ENCODE measurements at places on chromosomes 3 and 15.

DNA sequence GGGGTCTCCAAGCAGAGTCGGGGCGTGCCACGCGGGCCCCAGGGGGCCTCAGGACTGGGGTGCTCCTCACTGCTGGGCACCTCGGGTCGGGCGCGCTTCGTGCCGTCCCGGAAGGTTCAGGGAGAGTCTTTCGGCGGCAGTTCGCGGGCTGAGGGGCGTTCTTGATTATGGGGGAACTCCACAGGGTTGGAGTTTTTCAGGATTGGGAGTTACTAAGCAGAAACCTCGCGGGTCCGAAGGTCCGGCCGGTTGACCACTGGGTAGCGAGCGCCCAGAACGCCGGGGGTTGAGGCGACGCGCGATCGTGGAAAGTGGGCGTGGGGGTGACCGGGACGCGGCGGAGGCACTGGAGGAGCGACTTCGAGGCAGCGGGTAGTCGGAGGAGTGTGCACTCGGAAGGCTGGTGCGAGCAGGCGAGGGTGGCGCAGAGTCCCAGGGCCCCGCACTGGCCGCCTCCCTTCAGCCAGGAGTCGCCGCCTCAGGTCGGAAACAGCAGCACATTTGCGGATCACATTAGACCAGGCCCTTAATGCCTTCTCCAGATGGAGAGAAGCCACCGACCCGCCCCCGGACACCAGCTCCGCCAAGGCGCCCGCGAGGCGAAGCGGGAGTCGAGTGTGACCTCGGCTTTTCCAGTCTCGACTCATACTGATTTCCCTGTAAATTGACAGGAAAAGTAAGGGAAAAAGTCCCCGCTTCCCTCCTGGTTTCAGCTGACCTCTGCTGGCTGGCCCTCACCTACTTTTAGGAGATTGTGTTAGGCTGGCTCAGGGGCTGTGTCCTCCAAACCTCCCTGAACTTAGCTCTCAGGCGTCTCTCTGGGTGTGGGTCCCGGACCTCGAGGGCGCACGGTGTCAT lies 685 bp downstream of the ADAMTSL3 start:
- DNase-seq: no peak

DNA sequence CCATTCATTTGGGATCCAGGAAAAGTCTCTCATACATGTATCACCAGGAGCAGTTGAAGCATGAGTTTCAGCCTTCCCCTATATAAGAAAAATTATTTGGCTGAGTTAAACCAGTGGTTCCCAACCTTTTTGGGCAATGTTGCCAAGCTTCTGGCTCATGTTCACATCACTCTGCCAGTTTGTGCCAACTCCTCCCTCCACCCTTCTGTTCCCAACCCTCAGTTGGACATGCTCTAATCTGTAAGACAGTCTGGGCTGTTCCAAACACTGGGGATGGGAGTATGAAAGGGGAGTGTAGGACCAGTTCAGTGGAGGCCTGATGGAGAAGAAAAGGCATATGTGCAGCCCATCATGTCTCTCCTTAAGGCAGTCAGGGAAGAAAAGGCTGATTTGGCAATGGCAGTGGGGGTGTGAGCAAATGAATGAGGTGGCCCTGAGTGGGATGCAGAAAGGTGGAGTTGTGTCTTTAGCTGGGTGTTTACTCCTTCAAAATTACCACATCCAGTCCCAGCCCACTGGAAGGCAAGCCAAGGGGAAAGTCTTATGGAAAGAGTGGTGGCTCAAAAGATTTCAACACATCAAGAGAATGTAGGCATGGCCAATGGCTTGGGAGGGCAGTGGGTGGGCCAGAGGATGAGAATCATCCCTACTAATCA lies 32.0 kb upstream of the PRICKLE2 start:
- no peak for DNase-seq

- DNase-seq: no peak
Observed at GRCh38 chr3:53478166-53478830, 16.1 kb upstream of the CACNA1D start.

DNA sequence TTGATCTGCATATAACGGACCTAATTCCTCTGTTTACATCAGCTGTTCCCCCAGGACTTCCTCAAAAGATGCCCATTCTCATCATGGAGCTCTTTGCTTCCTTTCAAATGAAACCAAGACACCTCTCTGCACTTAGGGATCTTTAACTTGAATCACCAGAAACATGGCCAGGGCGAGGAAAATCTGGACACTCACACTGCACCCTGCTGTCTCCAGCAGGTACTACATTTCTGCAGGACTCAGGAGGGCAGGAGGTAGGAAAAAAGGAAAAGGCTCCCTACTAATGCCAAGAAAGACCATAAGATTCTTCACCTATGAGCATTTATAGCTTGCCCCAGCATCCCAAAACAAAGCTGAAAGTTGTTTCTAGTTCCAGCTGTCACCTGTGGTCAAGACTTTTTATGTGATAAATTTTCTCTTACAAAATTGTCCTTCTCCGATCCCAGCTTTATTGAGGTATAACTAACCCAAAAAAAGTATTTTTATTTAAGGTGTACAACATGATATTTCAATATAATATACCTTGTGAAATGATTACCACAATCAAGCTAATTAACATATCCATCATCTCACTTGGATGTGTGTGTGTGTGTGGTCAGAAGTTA lies 87.3 kb upstream of the C15orf61 start:
- no peak for DNase-seq

- DNase-seq: peak; percentile 85
Observed at GRCh38 chr3:87227104-87227834, at the start of gene CHMP2B. CHMP2B (plus strand) TSS chr3:87227309; CDS start chr3:87227523, 214 bp downstream.

DNA sequence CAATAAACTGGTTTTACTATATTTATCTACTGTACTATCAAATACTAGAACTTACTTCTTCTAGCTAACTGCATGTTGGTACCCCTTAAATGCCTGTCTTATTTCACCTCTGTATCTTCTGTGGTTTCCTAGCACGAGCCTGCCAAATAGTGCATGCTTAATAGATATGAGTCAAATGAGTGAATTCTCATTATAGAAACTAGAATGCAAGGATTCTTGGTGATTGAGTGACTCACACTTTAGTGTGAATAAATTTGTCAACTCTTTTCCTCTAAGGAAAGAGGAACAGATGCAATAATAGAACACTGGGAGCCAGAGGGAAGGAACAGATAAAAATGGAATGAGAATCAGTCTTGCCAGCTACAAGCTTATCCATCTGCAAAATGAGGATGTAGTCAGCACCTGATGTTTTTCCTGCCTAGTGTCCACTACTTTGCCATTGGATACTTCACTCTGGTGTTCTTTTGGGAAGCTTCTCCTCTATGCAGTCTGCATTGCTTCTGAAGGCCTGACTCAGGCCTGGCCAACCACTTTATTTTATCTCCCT lies 189.1 kb upstream of the CADPS start:
- DNase-seq: no peak

DNA sequence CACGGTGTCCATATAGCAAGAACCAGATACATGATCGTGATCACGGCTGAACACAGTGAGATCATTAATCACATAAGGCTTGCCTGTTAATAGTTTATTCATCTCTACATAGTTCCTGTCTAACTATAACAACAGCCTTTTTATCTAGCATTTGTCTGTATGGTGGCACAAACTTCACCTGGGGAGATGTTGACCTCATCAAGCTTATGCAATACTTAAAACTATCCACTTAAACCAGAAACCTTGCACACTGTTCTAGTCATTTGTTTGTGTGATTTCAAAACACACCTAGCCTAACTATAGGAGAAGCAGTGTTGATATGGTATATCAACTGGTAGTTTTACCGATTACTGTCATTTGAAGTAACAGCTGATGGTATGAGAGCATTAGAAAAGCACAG lies 124.8 kb downstream of the VPS13C start:
- no peak for DNase-seq

DNA sequence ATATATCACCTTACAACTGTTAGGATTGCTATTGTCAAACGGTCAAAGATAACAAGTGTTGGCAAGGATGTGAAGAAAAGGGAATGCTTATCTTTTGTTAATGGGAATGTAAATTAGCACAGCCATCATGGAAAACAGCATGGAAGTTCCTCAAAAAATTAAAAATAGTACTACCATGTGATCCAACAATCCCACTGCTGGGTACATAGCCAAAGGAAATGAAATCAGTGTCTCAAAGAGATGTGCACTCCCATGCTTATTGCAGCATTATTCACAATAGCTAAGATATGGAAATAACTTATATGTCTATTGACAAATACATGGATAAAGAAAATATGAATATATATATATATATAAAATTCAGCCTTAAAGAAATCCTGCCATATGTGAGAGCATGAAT lies 274.6 kb downstream of the EDEM1 start:
- DNase-seq: no peak

- DNase-seq: no peak
Observed at GRCh38 chr3:157297328-157297915, 137.5 kb upstream of the CCNL1 start.

- DNase-seq: no peak
Observed at GRCh38 chr3:197420115-197420514, 121.7 kb upstream of the DLG1 start.

DNA sequence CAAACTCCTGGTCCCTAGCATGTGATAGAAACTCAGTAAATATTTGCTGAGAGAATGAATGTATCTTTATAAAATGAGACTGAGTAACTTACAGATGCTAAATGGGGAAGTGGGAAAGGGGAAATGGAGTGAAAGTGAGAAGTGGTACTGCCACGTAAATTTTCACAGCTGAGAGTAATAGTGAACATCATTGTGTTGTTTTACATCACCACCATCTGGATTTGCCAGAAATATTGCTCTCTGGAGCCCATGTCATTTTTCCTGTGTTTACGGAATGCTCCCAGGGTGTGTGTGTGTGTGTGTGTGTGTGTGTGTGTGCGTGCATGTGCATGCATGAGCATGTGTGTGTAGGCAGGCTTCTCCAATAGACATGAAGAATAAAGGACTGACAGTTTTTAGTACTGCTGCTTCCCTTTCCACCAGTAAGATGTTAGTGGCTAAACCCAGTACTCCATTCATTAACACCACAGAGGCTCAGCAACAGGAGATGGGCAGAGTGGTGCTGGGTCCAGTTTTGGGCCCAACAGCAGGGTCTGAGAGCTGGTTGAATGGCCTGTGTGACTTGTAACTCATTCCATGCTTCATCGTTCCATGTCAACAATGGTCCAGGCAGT lies 57.3 kb downstream of the DIPK2A start:
- no peak for DNase-seq

DNA sequence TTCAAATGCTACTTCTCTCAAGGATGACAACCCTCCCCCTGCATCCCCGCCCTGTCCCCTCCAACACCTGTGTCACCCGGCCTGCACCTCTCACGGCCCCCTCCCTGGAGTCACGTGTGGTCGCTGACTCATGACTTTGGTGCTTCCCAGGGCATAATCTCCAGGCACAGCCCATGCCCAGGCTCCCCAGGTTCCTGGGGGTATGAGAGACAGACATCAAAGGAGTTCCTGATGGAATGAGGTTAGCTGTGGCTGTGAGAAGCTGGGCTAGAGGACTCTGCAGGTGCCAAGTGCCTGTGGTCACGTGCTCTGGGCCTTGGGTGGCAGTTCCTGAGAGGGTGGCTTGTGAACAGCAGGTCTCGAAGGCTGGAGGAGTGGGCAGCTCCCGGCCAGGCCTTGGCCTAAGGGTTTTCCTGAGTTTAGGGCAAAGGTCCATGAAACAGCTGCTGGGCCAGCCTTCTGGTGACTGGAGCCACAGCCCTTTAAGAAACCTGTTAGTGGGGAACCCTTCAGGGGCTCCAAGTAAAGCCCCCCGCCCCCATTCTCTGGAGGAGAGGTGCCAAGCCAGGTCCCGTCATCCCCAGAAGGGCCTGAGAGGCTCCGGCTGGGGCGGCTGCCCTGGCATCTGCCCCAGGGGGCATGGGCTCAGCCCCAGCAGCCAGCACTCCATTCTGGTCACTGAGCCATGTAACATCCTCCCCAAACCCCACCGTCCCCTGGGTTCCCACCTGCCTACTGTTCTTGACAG lies 230.0 kb downstream of the XXYLT1 start:
- no peak for DNase-seq

- no peak for DNase-seq
Observed at GRCh38 chr15:52054381-52054780, 35.4 kb downstream of the MAPK6 start.

- DNase-seq: no peak
Observed at GRCh38 chr3:69445024-69445423, 59.1 kb upstream of the FRMD4B start.

DNA sequence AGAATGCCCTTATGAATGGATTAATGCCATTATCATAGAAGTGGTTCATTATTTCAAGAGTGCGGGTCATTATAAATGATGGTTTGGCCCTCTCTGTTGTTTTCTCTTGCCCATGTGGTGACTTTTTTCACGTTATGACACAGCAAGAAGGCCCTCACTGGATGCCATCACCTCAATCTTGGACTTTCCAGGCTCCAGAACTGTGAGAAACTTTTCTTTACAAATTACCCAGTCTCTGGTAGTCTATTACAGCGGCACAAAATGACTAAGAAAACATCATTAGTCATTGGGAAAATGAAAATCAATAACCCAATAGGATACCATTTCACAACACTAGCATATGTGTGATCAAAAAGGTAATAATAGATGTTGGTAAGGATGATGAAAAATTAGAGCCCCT lies 119.0 kb upstream of the LPP start:
- DNase-seq: no peak

GRCh38 chr15:73383310-73384189 lies 14.8 kb upstream of the HCN4 start:
- no peak for DNase-seq

DNA sequence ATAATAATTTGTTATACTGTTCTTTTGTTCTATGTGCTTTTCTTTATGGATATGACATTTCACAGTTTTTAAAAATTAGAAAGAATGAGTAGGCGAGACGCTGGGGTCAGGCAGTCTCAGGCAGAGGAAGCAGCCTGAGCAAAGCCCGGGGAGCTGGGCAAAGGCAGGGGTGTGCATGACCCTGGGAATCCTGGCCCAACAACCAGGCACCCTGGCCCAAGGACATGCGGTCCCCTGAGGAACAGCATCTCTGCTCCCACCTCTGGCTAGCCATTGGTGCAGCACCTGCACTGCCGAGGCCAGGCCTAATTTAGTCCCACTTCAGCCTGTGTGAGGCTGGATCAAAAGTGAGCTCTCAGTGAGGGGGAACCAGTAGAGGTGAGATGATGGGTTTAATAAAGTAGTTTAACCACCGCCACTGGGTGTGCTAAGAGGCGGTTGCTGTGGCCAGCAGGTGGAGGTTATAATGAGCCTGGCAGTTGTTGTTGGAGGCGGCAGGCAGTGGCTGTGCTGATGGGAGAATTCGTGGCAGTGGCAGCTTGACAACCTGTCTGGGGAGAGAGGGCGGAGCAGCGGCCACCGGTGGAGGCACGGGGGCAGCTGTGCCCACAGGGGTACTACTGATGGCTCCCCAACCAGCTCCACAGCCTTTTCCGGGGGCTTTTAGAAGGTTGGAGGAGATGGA lies 41.5 kb downstream of the PRKCD start:
- DNase-seq: no peak

GRCh38 chr3:181458857-181459256 lies 252.9 kb upstream of the SOX2 start:
- no peak for DNase-seq

DNA sequence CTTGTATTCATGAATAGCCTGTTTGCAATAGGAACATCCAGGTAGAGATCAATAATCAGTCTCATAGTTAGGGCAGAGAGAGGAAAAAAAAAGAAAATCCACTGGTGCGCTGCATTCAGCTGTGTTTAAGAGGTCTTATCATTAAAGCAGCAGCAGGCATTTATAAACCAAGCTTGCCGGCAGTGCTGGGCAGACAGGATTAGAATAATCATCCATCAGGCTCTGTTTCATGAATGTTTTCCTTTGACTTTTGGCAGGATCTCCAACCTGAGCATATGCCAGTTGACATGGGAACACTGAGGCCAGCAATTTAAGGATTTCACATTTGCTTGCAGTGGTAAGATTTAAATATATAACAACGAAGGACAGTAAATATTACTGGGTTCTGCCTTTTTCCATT lies 305.2 kb upstream of the SEMA6D start:
- no peak for DNase-seq

GRCh38 chr3:17459470-17459993 lies 282.9 kb downstream of the TBC1D5 start:
- no peak for DNase-seq

All from activated T-helper 1 cell treated with anti-CD3 and anti-CD28 coated beads, Interleukin-2, amount 50 U/mL, for 16 hours (primary cell).